Osteocyte (in vitro differentiated cells): ENCODE measurements at places on chromosomes 5 and 9. TPM values are rescaled to one million over a fixed set of nuclear protein-coding genes. Genes with fewer than 3 reads are reported as not detected.

The GRXCR2 gene
- total RNA-seq = not detected in 2 replicates

GRCh38 chr5:170075696-170076095, 30.0 kb upstream of the FOXI1 start:
- H3K27me3 ChIP-seq = peaks cover 15% of the 10 kb centered on the region
- H3K27ac ChIP-seq = no peak overlapping the region
- H3K4me1 ChIP-seq = no peaks in the 10 kb centered on the region
- no peak overlapping the region for H3K4me3 ChIP-seq

GRCh38 chr5:134637116-134637721, 4.6 kb upstream of the SAR1B start:
- no peaks in the 10 kb centered on the region for H3K4me1 ChIP-seq
- DNase-seq = no peak
- H3K36me3 ChIP-seq = no peaks in the 10 kb centered on the region
- H3K4me3 ChIP-seq = no peak overlapping the region
- no peak overlapping the region for H3K27ac ChIP-seq

DNA sequence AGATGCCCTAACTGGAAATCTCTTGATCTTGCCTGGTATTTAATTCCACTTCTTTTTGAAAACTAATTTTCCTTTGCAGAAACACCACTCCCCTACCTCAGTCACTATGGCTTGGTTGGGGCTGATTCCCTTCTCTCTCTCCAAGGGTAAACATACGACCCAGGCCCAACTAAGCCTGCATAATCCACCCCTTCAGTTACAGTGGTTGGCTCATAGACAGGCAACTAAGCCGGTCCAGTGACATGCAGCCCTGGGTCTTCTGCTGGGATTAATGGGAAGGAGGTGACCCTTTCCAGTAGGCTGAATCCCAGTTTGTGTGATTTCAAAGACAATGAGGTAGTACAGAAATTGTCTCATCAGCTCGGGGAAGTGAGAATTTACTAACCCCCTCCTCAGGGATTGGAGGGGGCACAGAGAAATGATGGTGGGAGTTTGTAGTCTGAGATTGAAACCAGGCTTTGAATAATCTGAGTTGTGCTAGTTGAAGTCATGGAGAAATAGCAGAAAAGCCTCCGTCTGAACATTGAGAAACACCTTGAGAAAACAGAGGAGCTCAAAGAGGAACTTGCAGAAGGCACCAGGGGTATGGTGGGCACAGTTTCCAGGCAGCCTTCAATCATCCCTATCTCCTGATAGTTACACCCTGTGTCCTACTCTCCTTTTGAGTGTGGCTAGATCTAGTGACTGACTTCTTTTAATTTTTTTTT, 148.9 kb downstream of the GCNT1 start:
- no peaks in the 10 kb centered on the region for H3K4me1 ChIP-seq
- no peak overlapping the region for H3K27ac ChIP-seq
- H3K27me3 ChIP-seq = no peaks in the 10 kb centered on the region
- H3K4me3 ChIP-seq = no peak overlapping the region
- H3K36me3 ChIP-seq = no peaks in the 10 kb centered on the region

The ODF2 gene
- 37.7 and 40.5 TPM in 2 replicates for total RNA-seq

DNA sequence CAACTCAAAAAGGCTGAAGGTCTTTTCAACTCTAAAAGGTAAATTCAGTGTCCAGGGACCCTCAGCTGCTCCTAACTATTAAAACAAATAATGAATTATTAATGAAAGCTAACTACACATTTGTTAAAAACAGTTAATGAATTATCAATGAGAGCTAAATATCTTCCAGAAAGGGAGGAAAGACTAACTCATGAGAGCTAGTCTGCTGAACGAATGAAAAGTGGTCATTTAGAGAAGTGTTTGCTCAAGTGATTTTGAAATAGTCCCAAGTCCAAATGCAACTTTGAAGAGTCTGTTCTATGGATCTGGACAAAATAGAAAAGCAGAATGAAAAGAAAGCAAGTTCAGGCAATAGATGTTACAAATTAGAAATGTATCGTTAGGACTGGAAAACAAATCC, 133.9 kb upstream of the SPEF2 start:
- H3K36me3 ChIP-seq = no peaks in the 10 kb centered on the region
- H3K4me3 ChIP-seq = no peak overlapping the region
- DNase-seq = no peak
- peaks cover 20% of the 10 kb centered on the region for H3K4me1 ChIP-seq
- peak overlapping the region; percentile 21 for H3K27ac ChIP-seq

The FAM169A gene
- total RNA-seq = 2.7 and 3.6 TPM in 2 replicates

The FIBCD1 gene
- total RNA-seq = 17.5 and 18.2 TPM in 2 replicates

- no peaks in the 10 kb centered on the region for H3K4me1 ChIP-seq
- peaks cover 23% of the 10 kb centered on the region for H3K27me3 ChIP-seq
- H3K36me3 ChIP-seq = no peaks in the 10 kb centered on the region
- no peak for DNase-seq
- no peak overlapping the region for H3K4me3 ChIP-seq
Measured at GRCh38 chr5:66322786-66323528, 178.9 kb downstream of the SREK1 start.

GRCh38 chr5:132391247-132391646, 21.7 kb downstream of the SLC22A5 start:
- H3K27me3 ChIP-seq = no peaks in the 10 kb centered on the region
- H3K36me3 ChIP-seq = peaks cover 31% of the 10 kb centered on the region
- H3K4me1 ChIP-seq = peaks cover 57% of the 10 kb centered on the region

DNA sequence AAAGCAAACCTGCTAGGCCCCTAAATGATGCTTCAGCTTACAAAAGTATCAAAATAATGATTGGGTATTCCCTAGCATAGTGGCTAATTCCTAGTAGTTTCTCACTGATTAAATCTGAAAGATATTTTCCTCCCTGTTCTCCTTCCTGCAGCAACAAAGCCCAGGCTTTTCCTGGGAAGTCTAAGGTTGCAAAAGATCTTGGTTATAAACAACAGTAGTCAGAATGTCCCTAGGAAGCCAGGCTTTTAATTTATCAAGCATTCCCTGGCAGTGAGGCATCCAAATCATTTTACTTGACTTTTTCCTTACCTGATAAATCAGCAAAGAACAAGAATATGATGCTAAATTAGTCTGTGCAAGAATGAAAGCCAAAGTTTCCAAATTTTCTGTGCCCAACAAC, 272.0 kb downstream of the PDE4D start:
- no peak for DNase-seq
- no peak overlapping the region for H3K27ac ChIP-seq
- H3K4me3 ChIP-seq = no peak overlapping the region
- no peaks in the 10 kb centered on the region for H3K27me3 ChIP-seq
- peaks cover 13% of the 10 kb centered on the region for H3K4me1 ChIP-seq
- H3K36me3 ChIP-seq = no peaks in the 10 kb centered on the region

DNA sequence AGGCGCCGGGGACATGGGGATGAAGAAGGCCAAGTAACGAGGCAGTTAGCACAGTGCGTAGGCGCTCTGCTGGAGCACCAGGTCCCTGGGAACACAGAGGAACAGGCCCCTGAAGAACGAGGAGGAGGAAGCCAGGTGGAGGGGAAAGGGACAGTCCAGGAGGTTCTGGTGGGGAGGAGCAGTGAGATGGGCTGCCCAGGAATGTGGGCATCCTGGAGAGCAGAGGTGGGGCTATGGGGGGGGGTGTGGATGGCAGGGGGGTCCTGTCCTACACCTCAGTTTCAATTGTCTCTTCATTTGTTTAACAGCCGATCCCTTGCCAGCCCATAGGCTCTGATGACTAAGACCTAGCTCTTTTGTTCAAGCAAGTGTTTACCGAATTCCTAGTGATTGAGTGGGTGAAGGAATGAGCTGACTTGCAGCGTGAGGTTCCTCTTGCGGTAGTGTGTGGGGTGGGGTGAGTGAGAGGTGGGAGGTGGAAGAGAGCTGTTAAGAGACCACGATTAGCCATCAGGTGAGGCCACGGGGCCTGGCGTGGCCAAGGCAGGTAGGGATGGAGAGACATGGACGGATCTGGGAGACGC, 8.4 kb upstream of the PHYHD1 start:
- DNase-seq = no peak
- no peak overlapping the region for H3K4me3 ChIP-seq
- H3K27me3 ChIP-seq = no peaks in the 10 kb centered on the region
- H3K36me3 ChIP-seq = peaks cover 36% of the 10 kb centered on the region
- H3K4me1 ChIP-seq = peaks cover 45% of the 10 kb centered on the region

DNA sequence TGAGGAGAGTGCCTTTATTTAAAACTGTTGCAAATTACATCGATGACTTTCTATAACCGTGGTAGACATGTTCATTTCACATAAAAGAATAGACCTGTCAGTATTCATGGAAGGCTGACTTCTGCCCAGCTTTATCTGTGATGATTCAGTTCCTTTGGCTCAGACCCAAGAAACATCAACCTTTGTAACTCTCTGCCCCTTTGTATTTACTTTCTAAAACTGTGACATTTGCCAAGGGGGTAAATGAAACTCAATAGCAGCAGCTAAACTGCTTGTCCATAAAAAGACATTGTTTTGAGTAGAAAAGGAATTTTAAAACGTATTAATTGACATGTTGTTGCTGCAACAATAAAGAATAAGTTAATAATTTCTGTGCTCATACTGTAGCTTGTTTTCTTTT, 137.8 kb upstream of the ANKH start:
- no peak for DNase-seq
- H3K36me3 ChIP-seq = no peaks in the 10 kb centered on the region
- peaks cover 19% of the 10 kb centered on the region for H3K27me3 ChIP-seq
- peak overlapping the region; percentile 90 for H3K27ac ChIP-seq
- peaks cover 36% of the 10 kb centered on the region for H3K4me1 ChIP-seq

- no peaks in the 10 kb centered on the region for H3K4me1 ChIP-seq
- no peak overlapping the region for H3K27ac ChIP-seq
- peaks cover 61% of the 10 kb centered on the region for H3K36me3 ChIP-seq
- no peaks in the 10 kb centered on the region for H3K27me3 ChIP-seq
- DNase-seq = no peak
Measured at GRCh38 chr5:6603643-6604042, 29.2 kb downstream of the NSUN2 start.

The SH3GL2 gene
- 0.16 TPM in 1 of 2 replicates, not detected in the other for total RNA-seq

GRCh38 chr9:75996726-75997125, 106.3 kb downstream of the PCSK5 start:
- no peak for DNase-seq
- no peak overlapping the region for H3K27ac ChIP-seq
- H3K4me3 ChIP-seq = no peak overlapping the region
- H3K27me3 ChIP-seq = no peaks in the 10 kb centered on the region
- peaks cover 15% of the 10 kb centered on the region for H3K4me1 ChIP-seq

DNA sequence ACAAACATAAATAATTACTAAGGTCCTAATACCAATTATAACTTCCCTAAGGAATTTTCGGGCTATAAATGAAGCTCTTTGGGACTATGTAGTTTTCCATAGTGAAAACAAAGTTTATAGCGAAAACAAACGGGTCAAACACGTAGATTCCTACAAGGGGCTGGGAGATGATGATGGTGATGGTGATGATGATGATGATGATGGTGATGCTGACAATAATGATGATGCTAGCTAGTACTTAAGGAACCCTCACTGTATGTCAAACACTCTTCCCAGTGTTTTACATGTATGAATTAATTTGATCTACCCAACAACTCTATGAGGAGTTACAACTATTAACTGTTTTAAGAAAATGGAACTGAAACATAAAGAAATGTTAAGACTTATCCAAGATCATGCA, 63.7 kb upstream of the PIK3R1 start:
- H3K27me3 ChIP-seq = no peaks in the 10 kb centered on the region
- H3K27ac ChIP-seq = no peak overlapping the region
- no peaks in the 10 kb centered on the region for H3K36me3 ChIP-seq

DNA sequence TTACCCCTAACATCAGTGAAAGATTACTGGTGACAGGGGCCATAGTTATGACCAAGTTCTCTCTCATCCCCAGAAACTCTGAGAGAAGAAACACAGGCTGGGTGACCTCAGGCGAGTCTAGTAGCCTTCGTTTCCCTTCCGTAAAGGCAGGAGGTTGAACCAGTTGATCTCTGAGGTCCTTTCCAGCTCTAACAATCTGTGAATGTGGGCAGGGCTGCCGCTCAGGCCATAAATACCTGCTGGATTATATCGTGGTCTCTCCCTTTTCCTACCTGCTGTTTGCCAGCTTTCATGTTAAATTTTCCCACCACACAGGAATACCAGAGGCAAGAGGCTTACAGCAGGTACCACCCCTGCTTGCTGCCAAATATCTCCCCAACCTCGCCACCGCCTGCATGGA, 357.5 kb downstream of the SH3GL2 start:
- H3K27ac ChIP-seq = no peak overlapping the region
- no peaks in the 10 kb centered on the region for H3K4me1 ChIP-seq
- H3K27me3 ChIP-seq = peaks cover 8% of the 10 kb centered on the region
- no peaks in the 10 kb centered on the region for H3K36me3 ChIP-seq
- no peak overlapping the region for H3K4me3 ChIP-seq

The NR4A3 gene
- 2.4 and 3.2 TPM in 2 replicates for total RNA-seq

DNA sequence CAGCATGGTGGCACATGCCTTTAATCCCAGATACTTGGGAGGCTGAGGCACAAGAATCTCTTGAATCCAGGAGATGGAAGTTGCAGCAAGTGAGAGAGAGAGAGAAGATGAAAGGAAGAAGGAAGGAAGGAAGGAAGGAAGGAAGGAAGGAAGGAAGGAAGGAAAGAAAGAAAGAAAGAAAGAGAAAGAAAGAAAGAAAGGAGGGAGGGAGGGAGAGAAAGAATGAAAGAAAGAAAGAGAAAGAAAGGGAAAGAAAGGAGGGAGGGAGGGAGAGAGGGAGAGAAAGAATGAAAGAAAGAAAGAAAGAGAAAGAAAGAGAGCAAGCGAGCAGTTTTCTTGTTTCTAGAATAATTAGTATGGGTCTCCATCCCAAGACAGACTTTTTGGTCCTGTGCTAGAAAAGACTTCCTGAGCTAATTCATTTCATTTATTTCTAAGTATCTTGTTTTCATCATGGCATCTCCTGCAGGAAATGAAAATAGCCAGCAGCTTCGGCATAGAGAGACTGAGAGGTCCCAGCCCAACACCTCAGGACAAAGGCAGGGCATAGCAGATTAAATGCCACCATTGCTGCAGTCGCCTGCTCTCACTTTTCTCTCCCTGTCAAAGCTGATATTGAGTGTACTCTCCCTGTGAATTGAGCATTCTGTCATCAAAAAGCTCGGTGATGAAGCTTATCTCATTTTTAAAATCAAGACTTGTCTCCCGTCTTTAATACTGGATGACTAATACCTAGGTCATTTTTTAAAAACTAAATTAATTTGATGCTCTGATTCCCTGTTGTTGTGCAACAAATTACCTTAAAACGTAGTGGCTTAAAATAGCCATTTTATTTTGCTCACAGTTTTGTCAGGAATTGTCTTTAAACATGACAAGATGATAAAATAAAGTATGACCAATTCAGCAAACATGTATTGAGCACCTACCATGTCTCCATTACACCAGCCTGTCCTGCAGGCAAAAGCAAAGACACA, 91.8 kb upstream of the ADRA1B start:
- DNase-seq = no peak
- H3K36me3 ChIP-seq = no peaks in the 10 kb centered on the region
- no peak overlapping the region for H3K27ac ChIP-seq
- H3K27me3 ChIP-seq = peaks cover 20% of the 10 kb centered on the region
- no peak overlapping the region for H3K4me3 ChIP-seq

- H3K36me3 ChIP-seq = no peaks in the 10 kb centered on the region
- H3K27me3 ChIP-seq = peaks cover 11% of the 10 kb centered on the region
- H3K4me3 ChIP-seq = no peak overlapping the region
- DNase-seq = no peak
- H3K27ac ChIP-seq = peak overlapping the region; percentile 87
Measured at GRCh38 chr5:142065273-142065672, 43.3 kb upstream of the NDFIP1 start.

- peaks cover 4% of the 10 kb centered on the region for H3K27me3 ChIP-seq
- H3K4me1 ChIP-seq = no peaks in the 10 kb centered on the region
- no peaks in the 10 kb centered on the region for H3K36me3 ChIP-seq
Measured at GRCh38 chr9:96726946-96727345, 50.9 kb downstream of the ZNF510 start.
